ENCODE measurements at places on chromosomes 11 and 22.

GRCh38 chr11:21343204-21343603, 673.8 kb downstream of the NELL1 start:
- no peak for DNase-seq

GRCh38 chr22:19996694-19997384, 19.8 kb downstream of the ARVCF start:
- no peak for DNase-seq

DNA sequence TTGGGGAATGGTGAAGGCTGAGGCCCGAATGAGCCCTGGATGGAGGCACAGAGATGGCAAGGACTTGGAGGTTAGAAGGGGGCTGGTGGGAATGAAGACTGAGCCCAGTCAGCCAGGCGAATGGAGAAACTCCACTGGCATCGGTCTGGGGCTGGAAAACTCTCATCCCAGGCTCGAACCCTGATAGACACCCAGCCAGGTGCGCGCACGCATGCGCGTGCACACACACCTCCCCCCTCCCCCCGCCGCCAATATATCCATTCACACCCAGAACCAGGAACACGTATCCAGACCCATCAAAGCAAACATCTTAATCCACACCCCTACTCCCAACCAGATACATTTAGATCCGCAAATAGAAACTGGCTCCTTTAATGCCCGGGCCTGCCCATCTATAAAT, 139.3 kb downstream of the CEP164 start:
- no peak for DNase-seq

GRCh38 chr22:47015589-47016178, 253.2 kb downstream of the TBC1D22A start:
- DNase-seq: no peak

DNA sequence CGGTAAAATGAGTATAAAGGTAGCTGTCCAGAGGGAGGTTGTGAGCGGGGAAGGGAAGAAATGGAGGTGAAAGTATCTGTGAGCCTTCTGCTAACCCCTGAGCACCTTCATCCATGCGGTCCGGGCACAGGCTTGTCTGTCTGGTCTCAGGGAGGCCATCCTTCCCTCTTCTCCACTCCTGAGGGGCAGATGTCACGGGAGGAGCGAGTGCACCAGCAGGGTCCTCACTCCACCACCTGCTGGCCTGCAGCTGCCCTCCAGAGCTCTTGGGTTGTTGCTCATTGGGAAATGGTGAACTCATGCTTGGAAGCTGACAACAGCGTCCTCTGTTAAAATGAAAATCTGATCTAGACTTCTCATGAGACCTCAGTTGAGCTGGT, 33.8 kb upstream of the WNT11 start:
- no peak for DNase-seq

DNA sequence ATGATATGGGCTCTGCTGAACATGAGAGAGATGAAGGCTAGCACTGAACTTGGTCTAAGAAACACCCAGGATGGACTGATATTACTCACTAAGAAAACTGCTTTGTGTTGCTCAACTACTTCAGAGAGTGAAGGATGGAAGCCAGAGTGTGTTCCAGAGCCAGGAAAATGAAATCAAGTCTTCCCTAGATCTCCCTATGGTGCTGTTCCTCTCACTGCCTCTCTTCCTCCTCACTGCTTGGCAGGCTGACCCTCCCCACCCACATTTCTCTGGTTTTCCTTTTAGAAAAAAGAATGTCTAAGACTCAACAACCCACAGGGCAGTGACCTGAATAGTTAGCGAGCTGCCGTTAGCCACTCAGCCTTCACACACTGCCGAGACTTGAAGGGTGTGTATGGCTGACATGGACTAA, 65.6 kb downstream of the CCDC81 start:
- DNase-seq: no peak

- peak; percentile 51 for DNase-seq
These were observed 56.1 kb downstream of the KIAA1671 start for GRCh38 chr22:25008666-25009065.

- no peak for DNase-seq
These were observed 2.0 kb upstream of the TBX10 start for GRCh38 chr11:67641338-67642172.

GRCh38 chr11:69276165-69276564, 17.8 kb upstream of the MYEOV start:
- DNase-seq: no peak

DNA sequence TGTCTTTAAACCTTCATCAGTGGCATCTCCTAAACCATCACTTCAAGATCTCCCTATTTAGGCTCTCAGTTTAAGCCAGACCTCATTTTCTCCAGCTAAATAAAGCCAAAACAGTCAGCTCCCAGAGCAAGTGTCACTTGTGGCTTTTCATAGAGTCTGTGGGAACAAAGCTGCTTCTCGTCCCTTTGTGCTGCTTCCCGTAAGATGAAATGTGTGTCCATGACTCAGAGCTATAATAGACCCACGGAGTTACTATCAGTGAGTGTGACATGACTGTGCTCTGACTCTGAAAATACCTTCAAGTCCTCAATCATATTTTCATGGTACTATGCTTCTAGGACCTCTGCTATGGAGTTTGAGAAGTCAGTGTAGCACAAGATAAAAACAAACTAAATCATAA, 57.3 kb upstream of the SLN start:
- no peak for DNase-seq

GRCh38 chr22:30267382-30268302, 991 bp upstream of the OSM start:
- no peak for DNase-seq

- DNase-seq: peak; percentile 89
These were observed 62.6 kb upstream of the RASD2 start for GRCh38 chr22:35477911-35478582.

- DNase-seq: peak; percentile 69
These were observed 59.2 kb downstream of the BARX2 start for GRCh38 chr11:129434641-129435498.

DNA sequence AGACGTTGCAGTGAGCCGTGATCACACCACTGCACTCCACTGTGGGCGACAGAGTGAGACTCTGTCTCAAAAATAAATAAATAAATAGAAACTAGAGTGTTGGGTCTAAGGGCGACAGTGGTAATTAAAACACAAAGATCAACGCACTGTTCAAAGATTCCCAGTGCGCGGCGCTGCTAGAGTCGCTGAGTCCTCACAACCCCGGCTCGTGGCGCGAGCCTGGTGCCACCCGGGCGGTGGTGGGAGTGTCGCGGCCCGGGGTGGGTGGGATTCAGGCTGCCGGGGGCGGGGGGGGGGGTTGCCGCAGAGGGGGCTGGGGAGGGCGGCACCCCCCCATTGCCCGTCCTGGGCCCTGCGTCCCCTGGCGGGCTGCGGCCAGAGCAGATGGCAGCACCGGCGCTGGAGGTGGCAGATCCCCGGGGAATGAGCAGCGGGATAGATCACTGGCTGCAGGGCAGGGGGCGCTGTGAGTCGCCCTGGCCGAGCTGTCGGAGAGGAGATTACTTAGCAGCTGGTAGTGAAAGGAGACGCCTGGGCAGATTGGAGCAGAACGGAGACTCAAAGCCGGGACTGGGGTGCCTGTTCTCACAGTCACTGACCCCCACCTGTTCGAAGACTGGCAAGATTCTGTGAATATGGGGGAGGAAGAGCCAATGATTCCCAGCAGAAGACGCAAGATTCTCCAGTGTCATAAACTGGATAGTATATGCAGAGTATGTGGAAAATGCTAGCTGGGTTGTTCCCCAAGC, 30.2 kb upstream of the APOBEC3A start:
- peak; percentile 24 for DNase-seq

DNA sequence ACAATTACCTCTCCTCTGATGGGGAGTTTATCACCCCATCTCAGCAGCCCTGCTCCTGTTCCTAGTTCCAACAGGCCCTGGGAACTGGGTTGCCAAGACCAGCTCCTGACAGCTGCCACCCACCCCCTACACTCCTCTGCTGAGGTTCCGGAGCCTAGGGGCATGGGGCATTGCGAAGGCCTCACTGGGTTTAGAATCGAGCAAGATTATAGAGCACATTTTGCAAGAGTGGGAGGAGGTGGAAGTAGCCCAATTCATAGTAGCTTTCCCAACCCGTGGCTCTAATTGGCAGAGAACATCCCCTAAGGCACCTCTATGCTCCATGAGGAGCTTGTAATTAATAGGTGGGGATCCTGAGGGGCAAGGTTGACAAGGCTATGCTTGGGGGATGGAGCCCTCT, 23.0 kb downstream of the MYEOV start:
- DNase-seq: no peak

DNA sequence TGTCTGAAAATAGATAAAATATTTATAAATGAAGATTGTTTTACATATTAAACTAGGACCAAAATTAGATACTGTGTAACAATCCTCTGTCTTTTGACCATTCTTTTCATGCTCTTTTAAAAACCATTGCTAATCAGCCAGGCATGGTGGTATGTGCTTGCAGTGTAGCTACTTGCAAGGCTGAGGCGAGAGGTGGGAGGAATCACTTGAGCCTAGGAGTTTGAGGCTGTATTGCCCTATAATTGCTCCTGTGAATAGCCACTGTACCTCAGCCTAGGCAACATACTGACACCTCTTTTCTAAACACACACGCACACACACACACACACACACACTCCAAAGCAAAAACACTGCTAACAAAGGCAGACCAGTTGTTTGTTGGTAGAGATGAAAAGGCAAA, 259.2 kb downstream of the JRKL start:
- no peak for DNase-seq

DNA sequence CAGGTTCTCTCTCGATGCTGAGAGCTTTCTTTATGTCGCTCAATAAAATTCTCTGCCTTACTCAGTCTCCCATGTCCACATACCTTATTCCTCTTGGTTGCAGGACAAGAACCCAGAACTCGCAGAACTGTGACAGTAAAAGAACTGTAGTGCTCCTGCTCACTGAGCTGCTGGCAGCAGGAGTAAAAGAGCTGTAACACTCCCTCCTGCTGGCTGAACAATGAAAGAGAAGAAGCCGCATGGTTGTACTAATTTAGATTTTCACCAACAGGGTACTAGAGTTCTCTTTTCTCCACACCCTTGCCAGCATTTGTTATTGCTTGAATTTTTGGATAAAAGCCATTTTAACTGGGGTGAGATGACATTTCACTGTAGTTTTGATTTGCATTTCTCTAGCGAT, 433.2 kb downstream of the GUCY1A2 start:
- DNase-seq: no peak

- peak; percentile 83 for DNase-seq
These were observed 105.7 kb downstream of the RASSF10 start for GRCh38 chr11:13114566-13115379.

GRCh38 chr22:47419239-47419638, 656.8 kb downstream of the TBC1D22A start:
- DNase-seq: no peak

- DNase-seq: peak; percentile 51
These were observed 37.5 kb downstream of the TNRC6B start for GRCh38 chr22:40215266-40215665.

DNA sequence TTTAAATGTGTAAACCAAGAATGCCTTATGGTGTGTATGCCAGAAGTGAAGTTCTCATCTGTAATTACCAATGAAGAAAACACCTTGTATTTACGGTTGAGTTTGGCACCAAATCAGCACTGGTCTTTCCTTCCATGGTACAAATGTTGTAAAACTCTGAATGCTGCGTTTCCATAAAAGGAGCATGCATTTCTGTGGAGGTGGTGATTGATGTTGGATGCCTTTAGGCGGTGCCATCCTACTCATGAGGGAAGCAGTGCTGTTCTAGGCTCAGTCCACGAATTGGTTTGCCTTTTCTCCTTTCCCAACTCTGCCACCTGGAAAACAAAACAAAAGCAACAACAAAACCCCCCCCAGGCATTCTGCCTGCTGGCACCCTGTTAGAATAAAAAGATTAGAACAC, 124.4 kb downstream of the TEAD1 start:
- peak; percentile 31 for DNase-seq

DNA sequence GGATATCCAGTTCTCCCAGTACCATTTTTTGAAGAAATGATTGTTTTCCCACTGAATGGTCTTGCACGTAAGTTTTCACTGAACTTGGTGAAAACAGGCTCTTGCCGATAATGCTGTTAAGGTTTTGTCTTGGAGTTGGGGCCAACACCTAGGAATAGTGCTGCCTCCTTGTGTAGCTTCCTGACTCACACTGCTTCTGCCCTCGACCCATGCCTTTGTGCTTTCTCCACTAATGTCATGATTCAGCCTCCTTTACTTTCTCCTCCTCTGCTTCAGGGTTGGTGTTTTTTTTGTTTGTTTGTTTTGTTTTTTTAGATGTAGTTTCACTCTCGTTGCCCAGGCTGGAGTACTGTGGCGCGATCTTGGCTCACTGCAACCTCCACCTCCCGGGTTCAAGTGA, 30.2 kb downstream of the SLC5A1 start:
- DNase-seq: no peak

GRCh38 chr11:35981581-35981980, 37.7 kb downstream of the LDLRAD3 start:
- DNase-seq: no peak

GRCh38 chr11:60835534-60835846, 6.4 kb upstream of the CCDC86 start:
- DNase-seq: no peak

GRCh38 chr11:8389029-8389996, 125.6 kb upstream of the LMO1 start:
- DNase-seq: no peak

GRCh38 chr11:3658252-3658651, 12.9 kb downstream of the CHRNA10 start:
- DNase-seq: no peak

DNA sequence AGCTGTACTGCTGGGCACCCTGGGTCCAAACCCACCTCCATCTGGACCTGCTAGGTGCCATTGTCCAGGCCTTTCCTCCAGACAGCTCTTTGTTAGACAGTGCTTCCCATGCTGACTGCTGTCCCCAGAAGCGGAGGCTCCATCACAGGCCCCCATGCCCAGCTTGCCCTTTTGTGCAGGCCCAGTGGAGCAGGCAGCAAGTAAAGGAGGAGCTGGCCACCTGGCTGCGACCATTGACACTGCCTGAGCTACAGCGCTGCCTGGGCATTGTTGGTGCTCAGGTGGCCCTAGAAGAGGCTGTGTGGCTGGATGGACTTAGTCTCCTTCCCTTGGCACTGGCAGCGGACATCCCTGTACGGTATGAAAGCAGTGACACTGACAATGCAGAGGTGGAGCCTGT, 1.5 kb downstream of the DNHD1 start:
- no peak for DNase-seq

- no peak for DNase-seq
These were observed 29.2 kb upstream of the PLET1 start for GRCh38 chr11:112289588-112290492.

- no peak for DNase-seq
These were observed 71.6 kb downstream of the RPL27A start for GRCh38 chr11:8754241-8754640.

GRCh38 chr11:40713083-40713482, 746.4 kb downstream of the LRRC4C start:
- no peak for DNase-seq

DNA sequence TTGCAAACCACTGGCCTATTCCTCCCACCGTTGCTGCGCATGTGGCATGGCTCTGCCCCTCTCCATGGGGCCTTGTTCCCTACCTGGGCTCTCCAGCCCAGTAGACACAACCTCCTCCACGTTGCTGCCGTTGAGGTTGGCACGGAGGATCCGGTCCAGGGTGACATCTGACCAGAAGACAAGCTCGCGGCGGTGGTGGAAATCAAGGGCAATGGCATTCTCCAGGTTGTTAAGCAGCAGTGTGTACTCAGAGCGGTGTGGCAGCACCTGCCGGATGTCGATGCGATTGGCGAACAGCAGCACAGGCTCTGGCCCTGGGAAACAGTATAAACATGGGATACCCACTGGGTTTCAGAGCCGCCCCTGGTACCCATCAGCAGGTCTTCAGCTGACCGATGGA, 23.8 kb downstream of the LRP4 start:
- DNase-seq: peak; percentile 62

- DNase-seq: no peak
These were observed 23.2 kb upstream of the MGAT3 start for GRCh38 chr22:39433476-39434242.

All from NCI-H2029 treated with DMSO at 0.1 percent for 48 hours (cell line).